ENCODE measurements at places on chromosomes 5 and 9. TPM values are rescaled to one million over a fixed set of nuclear protein-coding genes. Genes with fewer than 3 reads are reported as not detected.

DNA sequence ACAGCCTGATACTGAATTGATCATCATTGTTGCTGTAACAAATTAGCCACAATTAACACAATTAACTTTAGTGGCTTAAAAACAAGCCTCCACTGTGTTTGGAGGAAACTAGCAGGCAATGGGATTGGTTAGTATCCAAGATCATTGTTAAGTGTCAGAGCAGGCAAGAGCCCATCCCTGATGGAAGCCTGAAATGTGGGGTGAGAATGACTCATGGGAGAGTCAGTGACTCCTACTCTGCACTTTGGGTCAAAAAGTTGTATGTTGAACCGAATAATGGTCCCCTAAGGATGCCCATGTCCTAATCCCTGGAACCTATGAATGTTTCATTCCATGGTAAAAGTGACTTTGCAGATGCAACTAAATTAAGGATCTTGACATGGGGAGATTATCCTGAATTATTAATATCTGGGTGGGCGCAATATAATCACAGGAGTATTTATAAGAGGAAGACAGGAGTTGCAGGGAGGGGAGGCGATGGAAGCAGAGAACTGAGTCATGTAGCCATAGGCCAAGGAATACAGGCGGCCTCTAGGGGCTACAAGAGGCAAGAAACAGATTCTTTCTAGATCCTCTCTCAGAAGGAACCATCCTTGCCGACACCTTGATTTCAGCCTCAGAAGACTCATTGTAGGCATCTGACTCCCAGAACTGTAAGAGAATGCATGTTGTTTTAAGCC, 28.8 kb downstream of the ALG2 start:
- no peak for DNase-seq

GRCh38 chr5:92505925-92506324, 1075.1 kb downstream of the NR2F1-AS1 start:
- no peak for DNase-seq

- no peak for DNase-seq
Measured at GRCh38 chr5:145237843-145238242, 597.3 kb downstream of the PRELID2 start.

- DNase-seq, result peak; percentile 77
Measured at GRCh38 chr9:70438341-70438928, 24.0 kb upstream of the KLF9 start.

Gene CDO1
- 29.0 TPM for total RNA-seq

Gene ZNF618
- total RNA-seq, result 3.0 TPM

GRCh38 chr5:114438471-114438870, 76.6 kb downstream of the KCNN2 start:
- DNase-seq, result no peak

DNA sequence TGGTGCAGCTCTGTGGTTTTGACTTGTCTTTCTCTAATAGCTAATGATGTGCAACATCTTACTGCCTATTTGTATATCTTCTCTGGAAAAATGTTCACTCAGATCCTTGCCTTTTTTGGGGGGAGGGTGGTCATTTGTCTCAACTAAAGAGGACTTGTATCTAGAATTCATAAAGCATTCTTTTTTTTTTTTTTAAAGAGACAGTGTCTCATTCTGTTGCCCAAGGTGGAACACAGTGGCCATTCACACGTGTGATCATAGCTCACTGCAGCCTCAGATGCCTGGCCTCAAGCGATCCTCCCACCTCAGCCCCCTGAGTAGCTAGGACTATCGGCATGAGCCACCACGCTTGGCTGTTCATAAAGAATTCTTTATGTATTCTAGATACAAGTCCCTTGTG, 33.2 kb downstream of the HABP4 start:
- DNase-seq, result no peak
